Kidney epithelial cell (primary cell): ENCODE measurements at places on chromosomes 4 and X. TPM values are rescaled to one million over a fixed set of nuclear protein-coding genes. Genes with fewer than 3 reads are reported as not detected.

TCEAL4 gene
- 51.0 and 62.0 TPM in 2 replicates for total RNA-seq

DNA sequence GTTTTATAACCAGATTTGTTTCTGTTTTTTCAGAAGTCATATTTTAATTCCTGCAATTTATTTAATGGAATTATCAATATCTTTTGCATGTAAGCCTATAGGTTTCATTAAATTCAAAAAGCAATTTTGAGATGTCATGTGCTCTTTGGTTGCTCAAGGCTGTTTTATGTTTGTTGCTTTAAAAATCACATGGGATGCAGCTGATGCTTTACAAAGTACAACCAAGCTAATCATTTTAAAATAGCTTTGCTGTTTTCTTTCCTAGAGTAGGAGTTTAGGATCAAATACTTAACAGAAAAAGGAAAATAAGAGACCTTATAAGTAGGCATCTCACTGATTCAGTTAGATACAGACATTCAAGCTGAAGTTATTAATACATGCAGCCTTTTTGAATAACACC is 11.3 kb downstream of the CPEB2 start:
- DNase-seq: no peak

DNA sequence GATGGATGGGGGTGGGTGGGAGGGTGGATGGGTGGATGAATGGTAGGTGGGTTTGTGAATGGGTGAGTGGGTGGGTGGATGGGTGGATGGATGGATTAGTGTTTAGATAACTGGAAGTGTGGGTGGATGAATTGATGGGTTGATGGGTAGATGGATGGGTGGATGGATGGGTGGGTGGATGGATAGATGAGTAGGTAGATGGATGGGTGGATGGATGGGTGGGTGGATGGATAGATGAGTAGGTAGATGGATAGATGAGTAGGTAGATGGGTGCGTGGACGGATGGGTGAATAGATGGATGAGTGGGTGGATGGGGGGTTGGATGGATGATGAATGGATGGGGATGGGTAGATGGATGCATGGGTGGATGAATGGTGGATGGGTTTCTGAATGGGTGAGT is 20.3 kb upstream of the ASMTL start:
- no peak for DNase-seq

GRCh38 chr4:82372517-82373485 is 990 bp downstream of the HNRNPD start:
- DNase-seq: no peak

DNA sequence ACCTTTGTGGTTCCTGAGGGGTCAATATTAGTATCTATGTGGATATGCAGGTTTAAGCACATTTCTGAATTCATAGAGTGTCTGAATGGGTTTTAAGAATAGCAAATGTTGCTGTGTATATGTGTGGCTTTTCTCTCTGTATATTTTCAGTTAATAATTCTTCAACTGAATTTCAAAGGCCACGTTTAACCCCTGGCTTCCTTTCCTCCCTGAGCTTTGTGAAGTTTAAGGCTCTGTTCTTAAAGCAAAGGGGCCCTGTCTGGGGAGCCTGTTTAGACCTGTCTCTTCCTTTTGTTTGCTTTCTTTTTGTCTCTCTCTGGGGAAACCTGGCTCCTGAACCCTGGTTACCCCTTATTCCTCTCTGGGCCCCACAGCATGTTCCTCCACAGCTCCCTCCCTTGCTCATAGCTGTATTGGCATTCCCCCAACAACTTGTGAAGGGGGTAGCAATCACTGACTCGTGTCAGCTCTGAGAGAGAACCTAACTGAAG is 139.1 kb downstream of the COL4A6 start:
- DNase-seq: peak; percentile 9

DNA sequence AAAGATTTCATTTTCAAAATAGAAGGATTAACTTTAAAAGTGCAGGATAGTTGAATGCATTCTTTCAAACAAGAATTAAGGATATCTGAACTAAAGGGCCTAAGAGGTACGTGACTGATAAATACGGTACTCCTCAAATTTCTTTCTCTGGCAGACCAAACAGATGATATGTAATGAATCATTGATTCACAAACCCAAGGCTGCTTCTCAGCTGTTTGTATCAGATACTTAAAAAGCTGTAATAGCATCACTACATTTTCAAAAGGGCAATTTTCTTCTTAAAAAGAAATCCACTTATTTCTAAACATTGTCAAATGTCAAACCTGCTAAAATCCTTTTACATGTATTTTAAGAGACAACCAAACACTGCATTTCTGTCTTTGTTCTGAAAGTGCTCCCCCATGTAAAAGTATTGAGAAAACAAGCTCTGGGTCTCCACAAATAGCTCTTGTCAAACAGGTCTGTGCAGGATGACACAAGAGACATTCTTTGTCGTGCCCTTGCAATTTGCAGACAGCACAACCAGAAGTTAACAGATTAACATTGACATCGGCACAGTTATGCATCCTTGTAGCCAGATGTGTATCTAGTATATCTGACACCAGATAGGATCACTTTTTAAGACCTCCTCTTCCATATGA is 82.0 kb downstream of the MANBA start:
- DNase-seq: no peak

DNA sequence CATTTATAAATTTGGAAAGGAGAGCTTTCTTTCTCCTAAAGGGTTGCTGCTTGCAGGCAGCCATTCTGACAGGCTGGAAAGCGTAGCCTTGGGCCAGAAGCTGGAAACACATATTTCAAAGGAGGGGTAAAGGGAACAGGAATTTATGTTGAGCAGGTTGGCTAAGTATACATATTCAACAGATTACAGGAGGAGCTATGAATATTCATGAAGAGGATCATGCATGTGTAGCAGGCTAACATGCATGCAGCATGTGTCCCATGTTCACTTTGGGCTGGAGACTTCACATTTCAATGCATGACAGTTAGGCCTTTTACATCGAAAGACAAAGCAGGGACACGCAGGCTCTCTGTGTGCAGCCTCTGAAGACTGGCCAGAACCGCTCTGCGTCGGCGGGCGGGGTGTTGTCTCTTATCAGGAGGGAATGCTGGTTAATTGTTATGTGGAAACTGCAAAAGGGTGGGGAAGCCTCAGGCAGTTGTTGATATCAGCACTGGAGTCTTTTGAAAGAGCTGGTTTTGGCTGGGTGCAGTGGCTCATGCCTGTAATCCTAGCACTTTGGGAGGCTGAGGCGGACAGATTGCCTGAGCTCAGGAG is 31.5 kb downstream of the CASP3 start:
- DNase-seq: no peak
